ENCODE measurements at places on chromosomes 5 and 9. TPM values are rescaled to one million over a fixed set of nuclear protein-coding genes. Genes with fewer than 3 reads are reported as not detected.

Gene ST8SIA4
- total RNA-seq: under 0.01 TPM

Gene HAVCR2
- total RNA-seq: not detected

Gene CD274
- total RNA-seq: 4.3 TPM

Gene TRMT10B
- 1.5 TPM for total RNA-seq

Gene F12
- total RNA-seq: 0.43 TPM

Gene PCDHB16
- 5.1 TPM for total RNA-seq

Gene CBY3
- total RNA-seq: not detected

Gene TCF7
- 1.4 TPM for total RNA-seq

Gene WNT8A
- not detected for total RNA-seq

Gene S1PR3
- 16.9 TPM for total RNA-seq

Gene BDP1
- 18.0 TPM for total RNA-seq

Gene HAPLN1
- 69.6 TPM for total RNA-seq

Gene SLC4A9
- total RNA-seq: not detected

Gene AHRR
- 33.7 TPM for total RNA-seq

Gene OR1Q1
- total RNA-seq: not detected

Data from GM23248 (cell line).